ENCODE measurements at places on chromosomes 7 and 10.

DNA sequence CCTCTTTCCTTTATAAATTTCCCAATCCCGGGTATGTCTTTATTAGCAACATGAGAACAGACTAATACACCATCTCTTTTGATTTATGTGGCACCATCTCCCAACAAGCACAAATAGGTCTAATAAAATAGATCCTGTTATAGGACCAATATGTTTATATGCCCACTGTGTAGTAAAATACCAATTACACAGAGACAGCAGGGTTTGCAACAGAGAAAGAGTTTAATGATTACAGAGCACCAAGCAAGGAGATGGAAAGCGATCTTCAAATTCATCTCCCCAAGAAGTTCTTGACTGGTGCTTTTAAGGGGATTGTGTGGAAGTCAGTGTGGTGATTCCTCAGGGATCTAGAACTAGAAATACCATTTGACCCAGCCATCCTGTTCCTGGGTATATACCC, 33.5 kb upstream of the TECTB start:
- no peak for DNase-seq

DNA sequence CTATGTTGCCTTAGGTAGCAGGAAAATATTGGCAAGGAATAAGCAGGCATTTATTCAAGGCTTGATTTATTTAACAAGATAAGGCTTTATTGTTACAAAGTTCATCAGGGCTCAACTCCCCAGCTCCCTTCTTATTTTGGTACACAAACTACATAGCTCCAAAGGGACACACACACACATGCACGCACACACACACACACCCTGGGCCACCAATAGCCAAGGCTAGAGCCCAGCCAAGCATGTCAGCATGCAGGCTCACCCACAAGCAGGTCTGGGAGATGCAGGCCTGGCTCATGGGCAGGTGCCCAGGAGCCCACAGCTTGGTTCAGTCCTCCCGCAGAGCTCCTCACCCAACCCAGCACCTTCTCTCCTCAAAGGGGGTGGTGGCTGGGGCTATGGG, 23.4 kb downstream of the LEP start:
- DNase-seq = no peak

- no peak for DNase-seq
These were observed 143.8 kb upstream of the BMPER start for GRCh38 chr7:33761449-33762080.

DNA sequence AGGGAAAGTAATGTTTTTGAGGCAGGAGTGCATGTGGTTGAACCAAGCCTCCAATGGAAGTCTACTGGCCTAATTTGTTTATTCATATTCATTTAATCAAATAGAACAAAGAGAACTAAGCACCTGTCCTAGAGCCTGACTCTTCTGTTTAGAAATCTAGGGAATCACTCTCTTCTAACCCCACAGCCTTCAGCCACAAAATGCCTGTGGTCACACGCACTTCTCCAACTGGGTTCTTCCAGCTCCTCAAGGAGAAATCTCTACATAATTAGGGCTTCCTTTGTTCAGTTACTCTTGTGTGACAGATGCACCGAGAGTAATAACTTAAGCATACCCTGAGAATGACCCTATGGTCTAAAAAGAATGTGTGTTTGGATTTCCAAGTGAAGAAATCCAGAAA, 133.7 kb upstream of the NAMPT start:
- DNase-seq = no peak

DNA sequence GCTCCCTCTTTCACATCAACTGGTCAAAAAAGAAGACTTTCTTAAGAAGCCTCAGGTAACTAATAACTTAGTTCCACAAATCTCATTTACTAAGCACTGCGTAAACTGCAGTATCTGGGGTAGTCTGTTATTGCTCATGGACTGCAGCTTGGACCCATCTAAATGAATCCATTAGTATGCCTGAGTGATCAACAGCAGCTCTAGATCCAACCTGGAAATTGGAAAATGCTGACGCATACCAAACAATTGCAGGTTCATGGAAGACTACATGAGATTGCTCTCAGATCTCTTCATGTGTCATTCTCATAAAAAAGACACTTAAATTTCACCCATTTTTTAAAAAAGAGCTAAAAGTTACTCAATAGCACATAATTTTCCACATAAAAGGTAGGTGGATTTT, 121.6 kb downstream of the IDE start:
- no peak for DNase-seq

DNA sequence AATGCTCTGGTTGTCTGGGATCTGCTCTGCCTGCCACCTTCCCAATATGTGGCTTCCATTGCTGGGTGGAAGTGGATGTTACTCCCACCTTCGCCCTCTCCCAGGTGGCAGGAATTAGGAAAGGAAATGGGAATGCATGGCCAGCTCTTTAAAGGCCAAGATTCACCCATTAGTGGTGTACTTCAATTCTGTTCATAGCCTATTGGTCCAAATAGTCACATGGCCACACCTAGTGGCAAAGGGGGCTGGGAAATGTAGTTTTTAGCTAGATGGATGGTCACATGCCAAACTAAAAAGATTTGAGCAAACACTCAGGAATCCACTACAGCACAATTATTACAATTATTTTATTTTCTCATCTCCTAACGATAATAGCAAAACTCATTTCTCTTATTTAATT, 135.1 kb downstream of the NPY start:
- DNase-seq = no peak

DNA sequence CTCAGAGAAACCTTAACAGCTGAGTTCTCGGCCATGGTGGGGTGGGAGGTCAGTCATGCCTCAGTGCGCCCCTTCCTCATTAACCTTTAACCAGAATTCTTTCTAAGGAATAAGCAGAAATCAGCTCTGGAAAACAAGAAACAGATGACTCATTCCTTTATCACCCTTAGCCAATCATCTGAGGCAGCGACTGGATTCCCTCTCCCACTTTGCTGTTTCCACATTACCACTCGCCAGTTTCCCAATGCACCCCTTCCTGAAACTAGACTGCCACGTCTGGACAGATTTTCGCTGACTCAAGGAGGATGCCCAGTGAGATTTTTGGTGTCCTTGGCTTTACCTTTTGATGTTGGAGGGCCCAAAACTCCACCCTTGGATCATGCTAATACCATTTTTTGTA, 223.8 kb downstream of the PLXDC2 start:
- DNase-seq = no peak

DNA sequence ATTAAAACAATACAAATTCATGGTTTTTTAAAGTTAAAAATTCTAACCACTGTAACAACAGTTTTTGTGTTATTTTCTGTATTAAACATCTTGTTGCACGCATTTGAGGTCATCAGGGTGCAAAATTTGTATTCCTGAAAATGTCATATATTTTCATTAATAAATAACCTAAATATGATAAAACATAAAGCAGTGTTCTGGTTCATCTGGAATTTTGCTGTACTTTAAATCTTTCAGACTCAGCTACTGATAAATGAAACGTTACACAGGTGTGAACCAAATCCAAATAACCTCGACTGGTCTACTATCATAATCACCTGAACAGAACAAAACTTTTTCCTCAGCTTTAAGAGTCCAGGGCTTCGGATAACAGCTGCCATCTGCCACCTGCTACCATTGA, 6.9 kb downstream of the IFIT2 start:
- no peak for DNase-seq

GRCh38 chr10:130914367-130914766, 397.2 kb downstream of the TCERG1L start:
- no peak for DNase-seq

- no peak for DNase-seq
These were observed 341.1 kb downstream of the PARD3 start for GRCh38 chr10:34474009-34474376.

GRCh38 chr7:151013733-151014497, 10.4 kb downstream of the ATG9B start:
- peak; percentile 92 for DNase-seq

GRCh38 chr7:74412603-74413002, 41.1 kb upstream of the GTF2IRD1 start:
- DNase-seq = no peak

GRCh38 chr10:90592638-90593302, 265.1 kb downstream of the HTR7 start:
- peak; percentile 3 for DNase-seq

GRCh38 chr10:1308962-1309616, 252.9 kb downstream of the WDR37 start:
- no peak for DNase-seq

DNA sequence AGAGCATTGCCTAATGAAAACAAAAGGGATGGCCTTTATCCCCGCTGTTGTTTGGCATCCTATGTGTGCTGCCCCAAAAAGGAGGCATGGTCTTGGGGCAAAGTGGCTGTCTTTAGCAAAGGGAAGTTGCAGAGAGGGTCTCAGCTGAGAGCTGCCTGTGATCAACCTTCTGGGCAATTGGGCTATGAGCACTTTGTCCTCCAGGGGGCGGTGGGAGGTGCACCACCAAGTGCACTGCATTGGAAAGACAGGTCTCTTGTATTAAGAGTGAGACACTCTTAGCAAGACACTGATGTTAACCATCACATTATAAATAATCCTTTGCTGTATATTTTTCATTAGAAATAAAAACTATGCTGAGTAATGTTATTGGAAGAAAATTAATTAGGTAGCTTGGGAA, 314.8 kb downstream of the POM121L12 start:
- DNase-seq = peak; percentile 2
